Ammon's horn (tissue), 1 donor: ENCODE measurements at places on chromosomes 6 and 20.
A peak's percentile ranks its signal among the peaks of the same experiment; 100 is the strongest.

GRCh38 chr6:153334121-153334520, 203.0 kb upstream of the RGS17 start:
- DNase-seq = no peak

DNA sequence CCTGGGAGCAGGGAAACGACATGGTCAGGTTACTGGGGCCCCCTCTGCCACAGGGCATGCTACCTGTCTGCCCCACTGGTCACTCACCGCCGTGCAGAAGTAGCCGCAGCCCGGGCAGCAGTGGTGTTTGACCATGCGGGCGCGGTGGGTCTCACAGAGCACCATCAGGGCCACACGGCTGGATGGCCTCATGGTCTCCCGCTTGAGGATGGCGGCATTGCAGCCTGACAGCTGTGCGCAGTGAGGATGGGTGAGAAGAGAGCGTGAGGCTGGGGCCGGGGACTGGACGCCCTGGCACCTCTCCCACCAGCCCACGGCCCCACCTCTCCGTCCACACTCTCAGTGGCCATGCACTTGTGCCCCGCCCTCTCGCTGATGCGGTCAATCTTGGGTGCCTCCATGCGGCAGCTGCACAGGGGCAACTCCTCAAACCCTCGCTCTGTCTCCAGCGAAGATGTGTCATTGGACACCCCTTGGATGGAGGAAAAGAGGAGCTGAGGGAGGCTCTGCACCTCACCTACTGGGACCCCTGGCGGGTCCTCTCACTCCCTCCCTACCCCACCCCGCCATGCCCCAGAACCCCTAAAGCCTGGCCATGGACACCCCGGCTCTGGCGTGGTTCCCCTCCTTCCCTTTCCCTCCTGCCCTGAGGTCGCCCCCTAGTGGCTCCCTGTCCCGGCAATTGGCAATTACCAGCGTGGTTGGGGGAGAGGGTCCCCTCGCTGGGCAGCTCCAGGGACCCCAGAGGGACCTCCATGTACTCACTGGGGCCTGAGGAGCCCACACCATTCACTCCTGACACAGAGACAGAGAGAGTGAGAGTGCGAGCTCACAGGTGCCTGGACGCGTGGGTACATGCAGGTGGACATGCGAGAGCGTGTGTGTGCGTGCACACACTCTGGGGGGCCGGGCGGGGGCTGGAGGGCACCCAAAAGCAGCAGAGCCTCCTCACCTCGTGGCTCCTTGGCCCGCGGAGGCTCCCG, 8.9 kb downstream of the EHMT2 start:
- no peak for DNase-seq

GRCh38 chr6:97085772-97086171, 161.2 kb downstream of the KLHL32 start:
- no peak for DNase-seq

- peak; percentile 41 for DNase-seq
Measured at GRCh38 chr6:30615958-30616810, 859 bp downstream of the PPP1R10 start.

DNA sequence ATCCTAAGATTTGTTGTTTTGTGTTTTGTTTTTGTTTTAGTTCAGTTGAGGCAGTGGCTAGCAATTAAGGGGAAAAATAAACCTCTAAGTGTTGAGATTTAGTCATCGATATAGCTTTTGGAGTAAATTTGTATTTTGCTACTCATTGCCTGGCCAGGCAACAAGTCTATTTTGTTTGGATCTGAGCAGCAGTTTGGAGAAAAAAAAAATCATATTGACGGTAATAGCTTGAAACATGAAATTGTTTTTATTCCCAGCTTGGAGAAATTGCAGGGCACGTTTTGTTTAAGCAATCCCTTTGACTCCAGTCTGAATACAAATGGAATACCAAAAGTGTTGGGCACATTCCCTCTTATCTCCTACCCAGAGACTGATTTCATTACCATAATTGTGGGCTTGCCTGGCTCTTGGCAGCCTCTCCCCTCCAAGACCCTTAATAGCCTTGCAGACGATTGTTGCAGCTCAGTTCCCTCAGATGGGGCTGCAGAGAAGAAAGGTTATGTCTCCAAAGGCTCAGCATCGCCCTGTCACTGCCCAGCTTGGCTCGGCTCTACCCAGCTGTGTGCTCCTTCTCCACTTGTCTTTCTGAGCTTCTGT, 56.0 kb downstream of the ISM1 start:
- no peak for DNase-seq

- DNase-seq = no peak
Measured at GRCh38 chr6:2218866-2219265, 26.5 kb downstream of the GMDS start.

DNA sequence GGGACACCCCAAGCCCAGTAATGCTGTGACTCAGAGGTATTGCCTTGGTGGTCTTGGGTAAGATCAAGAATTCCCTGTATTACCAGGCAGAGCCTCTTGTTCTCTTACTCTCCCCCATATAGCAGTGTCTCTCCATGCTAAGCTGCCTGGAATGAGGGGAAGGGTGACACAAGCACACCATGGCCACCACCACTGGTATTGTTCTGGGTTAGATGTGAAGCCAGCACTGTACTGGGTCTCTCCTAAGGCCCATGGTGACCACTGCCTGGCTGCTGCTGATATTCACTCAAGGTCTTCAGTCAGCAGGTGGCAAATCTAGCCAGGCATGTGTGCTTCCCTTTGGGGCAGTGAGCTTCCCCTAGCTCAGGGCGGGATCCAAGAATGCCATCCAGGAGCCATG, 36.5 kb downstream of the TAF11 start:
- no peak for DNase-seq

DNA sequence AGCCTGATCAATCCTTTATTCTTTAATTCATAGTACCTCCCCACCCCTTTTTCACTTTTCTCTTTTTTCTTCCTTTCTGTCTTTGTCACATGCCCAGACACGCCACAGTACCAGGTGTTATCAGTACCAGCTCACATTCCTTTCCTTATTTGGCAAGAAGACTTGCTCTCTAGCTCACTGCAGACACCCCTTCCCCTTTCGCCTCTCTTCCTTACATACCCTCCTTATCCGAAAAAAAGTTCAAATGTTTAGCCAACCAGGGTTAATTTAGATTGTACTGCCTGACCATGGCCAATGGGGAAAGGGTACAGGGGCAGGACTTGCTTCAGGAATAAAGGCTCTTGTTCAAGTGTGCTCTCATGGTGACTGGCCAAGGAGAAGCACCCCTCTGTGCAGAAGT, 9.3 kb upstream of the SIRPB2 start:
- DNase-seq = no peak

GRCh38 chr6:137772541-137773250, 94.4 kb upstream of the TNFAIP3 start:
- no peak for DNase-seq

DNA sequence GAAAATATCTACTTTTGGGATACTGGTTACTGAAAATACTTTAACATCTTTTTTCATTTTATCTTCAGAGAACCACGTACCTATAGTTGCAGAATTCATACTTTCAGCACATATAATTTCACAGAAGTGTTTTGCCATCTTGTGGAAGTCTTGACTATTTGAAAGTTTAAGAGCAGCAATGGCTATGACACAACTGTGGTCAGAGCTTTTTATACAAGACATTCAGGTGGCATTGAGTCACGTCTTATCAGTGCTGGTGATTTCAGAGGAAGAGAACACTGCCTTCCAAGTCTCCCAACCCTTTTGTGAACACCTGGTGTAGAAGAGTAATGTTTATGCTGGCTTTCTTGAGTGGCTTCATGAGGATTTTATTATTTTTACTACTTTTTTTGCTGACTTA, 171.6 kb downstream of the ARID1B start:
- DNase-seq = no peak

DNA sequence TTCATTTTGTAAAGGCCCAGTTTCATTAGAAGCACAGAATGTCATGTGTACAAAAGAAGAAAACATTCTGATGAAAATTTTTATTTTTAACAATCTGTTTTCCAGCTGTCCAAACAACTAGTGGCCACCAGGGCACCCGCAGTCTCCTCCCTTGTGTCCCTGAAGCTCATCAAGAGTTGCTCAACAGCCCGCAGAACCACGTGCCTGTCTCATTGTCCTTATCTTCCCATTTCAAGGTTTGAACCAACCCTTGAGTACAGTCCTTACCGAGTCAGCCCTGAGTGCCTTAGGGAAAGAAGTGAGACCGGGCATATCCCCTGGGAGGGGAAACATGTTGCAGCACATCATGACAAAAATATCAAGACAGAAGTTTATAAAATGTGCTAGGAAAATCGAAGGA, 15.9 kb upstream of the ZNF133 start:
- DNase-seq = no peak

DNA sequence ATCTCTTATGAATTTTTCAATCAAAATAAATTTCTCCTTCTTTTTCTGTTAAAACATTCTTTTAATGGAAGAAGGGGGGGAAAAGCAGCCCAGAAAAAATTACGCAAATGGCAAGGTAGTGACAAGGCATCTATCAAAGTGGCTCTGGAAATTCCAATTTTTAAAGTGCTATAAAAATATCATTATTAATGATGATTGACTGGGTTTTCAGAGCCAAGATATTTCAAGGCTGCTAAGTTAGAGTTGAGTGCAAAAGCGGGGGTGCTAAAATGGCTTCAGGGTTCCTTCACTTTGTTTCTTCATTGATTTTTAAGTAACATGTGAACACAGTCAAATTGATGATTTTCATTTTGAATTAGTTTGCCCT, 171.6 kb upstream of the CITED2 start:
- DNase-seq = no peak

DNA sequence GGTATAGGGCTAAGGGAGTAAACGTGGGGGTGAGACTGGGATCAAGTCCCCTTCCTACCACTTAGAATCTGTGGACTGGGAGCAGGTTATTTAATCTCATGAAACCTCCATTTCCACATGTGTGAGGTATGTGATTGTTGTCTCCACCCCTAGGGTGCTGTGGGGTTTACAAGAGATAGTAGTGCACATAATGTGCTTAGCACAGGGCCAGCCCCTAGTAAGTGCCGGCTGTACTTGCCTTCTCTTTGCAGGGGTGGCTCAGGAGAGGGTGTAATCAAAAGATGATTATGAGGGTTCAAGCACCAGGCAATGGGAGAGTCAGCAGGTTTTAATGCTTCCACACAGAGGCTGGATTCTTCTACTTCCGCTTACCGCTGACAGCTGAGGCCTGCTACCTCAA, 6.9 kb downstream of the NT5E start:
- no peak for DNase-seq

GRCh38 chr20:37303637-37304036, 14.2 kb downstream of the MANBAL start:
- DNase-seq = no peak

- no peak for DNase-seq
Measured at GRCh38 chr20:35560105-35560511, 18.2 kb downstream of the ERGIC3 start.

DNA sequence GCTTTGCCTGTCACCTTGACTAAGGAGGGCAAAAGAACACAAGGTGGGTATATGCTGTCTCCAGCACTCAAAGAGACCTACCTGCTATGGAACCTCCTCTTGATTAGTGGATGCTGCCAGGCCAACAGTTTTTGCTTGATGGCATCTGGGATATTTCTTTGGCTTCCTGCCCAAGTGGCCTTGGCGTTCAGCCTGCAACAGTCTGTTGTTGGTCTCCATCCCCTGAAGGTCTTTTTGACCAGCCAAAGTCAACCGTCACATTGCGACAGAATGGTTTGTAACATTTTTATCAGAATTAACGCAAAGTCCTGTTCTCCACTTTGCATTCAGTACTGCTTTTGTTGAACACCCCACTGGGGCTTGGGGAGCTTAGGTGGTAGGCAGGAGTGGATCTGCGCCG, 37.1 kb downstream of the SERPINB1 start:
- no peak for DNase-seq

- DNase-seq = no peak
Measured at GRCh38 chr6:142251930-142252445, 49.8 kb upstream of the ADGRG6 start.

DNA sequence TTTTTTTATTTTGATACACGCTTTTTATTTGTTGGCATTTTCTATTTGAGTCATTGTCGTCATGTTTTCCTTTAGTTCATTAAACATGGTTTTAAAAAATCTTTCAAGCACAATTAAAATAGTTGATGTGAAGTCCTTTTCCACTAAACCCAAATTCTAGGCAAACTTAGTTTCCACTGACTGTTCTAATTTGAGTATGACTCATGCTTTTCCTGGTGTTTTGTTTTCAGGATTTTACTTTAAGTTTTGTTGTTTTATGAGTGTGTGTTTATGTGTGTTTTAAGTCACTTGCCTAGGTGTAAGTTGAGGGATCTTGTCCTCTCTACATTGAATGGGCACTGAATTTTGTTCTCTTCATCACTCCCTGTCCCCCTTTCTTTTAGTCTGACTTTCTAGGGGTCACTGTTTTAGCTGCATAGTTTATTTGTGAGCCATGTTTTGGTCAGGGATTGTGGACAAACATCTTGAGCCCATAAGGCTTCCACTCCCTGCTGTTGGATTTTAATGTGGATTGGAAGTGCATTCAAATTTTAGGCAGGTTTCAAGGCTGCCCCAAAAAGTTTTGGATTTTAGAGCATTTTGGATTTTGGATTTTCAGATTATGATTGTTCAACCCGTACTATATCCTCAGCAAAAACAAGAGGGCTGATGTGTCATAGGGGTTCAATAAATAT, 94.8 kb downstream of the CDYL start:
- no peak for DNase-seq

- DNase-seq = no peak
Measured at GRCh38 chr6:47344022-47344421, 34.3 kb upstream of the TNFRSF21 start.

- DNase-seq = peak; percentile 24
Measured at GRCh38 chr6:26420688-26421171, 18.7 kb downstream of the BTN3A1 start.
